D721Med (cell line): ENCODE measurements at places on chromosomes 2 and 18.

DNA sequence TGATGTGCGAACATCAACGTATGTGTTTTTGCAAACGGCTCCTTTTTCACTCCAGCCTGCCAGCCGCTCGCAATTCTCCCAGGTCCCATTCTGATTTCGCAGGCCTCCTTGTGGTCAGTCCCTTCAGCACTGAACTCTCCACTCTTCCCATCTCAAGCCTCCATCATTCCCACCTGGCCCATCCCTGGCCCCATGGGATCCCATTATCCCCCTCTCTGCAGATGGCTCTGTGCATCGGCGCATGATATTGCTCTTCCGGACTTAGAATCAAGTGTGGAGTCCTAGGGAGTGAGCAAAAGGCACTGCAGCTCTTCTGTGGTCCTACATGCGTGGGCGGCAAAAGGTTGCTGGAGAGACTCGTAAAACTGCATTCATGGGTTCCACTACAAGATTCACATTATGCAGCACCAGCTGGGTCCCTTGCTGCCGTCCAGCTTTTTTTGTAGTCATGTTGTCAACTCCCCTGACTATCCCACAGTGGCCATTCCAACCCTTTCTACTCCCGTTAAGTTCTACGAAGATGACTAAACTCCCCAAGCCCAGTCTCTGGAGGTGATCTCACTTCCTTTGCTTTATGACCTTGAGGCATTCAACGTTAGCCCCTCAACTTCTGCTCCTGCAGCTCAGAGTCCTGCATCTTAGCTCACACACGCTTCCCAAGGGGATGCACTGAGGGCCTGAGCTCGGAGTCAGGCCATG lies 125.3 kb upstream of the NRP2 start:
- no peak for DNase-seq

- DNase-seq: no peak
These were observed 37.0 kb upstream of the CASP8 start for GRCh38 chr2:201223089-201224073.

DNA sequence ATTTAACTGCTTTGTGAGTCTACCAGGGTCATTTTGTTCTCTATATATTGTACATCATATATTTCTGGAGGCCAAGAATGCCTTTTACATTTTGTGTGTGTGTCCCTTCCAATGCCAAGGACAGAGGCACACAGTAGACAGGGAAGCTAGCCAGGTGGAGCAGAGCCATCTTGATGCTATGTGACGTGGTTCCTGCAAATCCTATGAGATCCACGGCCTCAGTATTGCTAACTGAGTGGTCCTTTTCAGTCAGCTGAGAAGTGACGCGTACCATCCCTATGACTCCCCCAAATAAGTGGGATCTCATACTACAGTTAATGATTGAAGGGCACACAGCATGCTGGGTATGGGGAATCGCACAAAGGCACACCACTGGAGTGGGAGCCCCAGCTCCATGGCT lies 27.3 kb downstream of the CCDC141 start:
- no peak for DNase-seq

DNA sequence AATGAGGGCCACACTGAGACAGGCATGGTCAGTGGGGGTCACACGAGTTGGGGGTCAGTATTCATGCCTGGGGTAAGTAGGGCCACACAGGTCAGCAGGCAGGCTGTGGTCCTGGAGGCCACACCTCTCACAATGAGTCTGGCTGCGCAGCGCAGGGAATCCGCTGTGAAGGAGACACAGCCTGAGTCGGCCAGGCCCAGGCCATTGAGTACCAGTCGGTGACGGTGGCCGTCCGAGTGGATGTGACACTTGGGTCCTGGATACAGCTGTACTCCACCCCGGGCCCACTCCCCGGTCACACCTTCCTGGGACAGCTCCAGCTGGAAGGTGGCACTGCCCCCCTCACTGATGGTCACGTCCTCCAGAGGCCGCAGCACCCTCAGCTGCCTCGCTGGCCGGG lies 10.5 kb downstream of the TMEM198 start:
- DNase-seq: no peak

DNA sequence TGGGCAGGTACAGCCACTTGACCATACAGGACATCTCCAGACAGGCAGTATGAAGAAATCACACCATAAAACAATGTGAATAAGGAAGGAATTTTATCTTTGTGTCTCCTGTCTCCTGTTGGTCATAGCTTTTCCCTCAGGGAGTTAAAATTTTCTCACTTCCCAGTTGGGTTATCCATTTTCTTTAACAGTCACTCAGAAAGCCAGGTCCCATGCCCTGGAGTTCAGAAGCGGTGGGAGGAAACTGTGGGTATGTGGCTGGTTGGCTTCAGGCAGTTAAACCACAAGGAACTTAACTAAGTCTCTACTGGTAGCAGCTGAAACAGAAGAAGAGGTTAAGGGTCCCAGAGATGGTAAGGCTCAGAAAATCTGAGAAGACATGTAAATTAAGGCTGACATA lies 6.5 kb upstream of the SMAD2 start:
- DNase-seq: no peak

DNA sequence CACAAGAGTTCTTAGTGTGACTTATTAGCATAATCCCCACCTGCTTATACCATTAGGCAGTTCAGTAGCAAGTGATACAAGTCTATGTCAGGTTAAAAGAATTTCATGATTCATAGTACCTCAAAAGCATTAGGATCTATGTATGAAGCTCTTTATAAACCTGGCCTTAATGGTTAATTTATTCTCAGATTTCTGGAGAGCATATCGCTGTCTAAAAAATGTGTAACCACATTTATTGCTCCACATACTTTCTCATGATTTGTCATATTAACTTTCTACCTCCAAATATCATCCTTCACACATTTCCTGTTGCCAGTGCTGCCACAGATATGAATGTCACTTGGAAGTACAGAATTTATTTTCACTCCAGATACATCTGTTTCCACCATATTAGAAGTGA lies 332.8 kb upstream of the MAP2 start:
- DNase-seq: no peak

DNA sequence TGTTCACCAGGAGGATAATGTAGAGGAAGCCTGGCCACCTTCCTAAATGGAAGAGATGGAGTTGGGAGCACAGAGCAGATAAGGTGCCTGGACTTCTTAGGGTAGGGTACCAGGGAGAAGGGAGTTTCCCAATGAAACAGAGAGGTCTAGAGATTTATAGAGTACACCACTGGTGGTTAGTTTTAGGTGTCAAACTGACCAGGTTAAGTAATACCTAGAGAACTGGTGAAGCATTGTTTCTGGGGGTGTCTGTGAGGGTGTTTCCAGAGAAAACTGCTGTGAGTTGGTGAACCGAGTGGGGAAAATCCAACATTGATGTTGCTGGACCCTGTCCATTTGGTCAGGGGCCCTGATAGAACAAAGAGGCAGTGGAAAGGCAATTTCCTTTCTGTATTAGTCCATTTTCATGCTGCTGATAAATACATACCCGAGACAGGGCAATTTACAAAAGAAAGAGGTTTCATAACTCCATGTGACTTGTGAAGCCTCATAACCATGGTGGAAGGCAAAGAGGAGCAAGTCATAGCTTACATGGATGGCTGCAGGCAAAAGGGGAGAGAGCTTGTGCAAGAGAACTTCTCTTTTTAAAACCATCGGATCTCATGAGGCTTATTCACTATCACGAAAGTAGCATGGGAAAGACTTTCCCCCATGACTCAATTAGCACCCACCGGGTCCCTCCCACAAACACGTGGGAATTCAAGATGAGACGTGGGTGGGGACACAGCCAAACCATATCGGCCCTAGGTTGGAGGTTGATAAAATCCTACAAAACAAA lies 260.8 kb downstream of the CBLN2 start:
- no peak for DNase-seq

- no peak for DNase-seq
These were observed 149.7 kb downstream of the BCL2 start for GRCh38 chr18:63169853-63170252.

DNA sequence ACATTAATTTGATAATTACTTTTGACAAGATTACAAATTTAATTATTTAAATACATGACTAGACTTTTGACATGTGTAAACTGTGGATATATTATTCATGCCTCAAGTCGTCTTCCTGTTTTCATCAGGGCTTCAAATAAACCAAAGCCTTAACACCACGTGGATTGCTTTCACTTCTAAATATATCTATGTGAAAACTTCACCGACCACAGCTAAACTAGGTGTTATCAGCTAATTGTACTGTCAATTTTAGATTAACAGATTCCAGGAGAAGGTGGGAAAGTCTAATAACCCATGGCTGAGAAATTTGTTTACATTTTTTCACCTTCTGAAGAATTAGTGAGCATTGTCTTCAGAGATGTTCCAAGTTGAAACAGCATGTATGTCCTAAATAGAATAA lies 494.7 kb upstream of the FAM98A start:
- DNase-seq: no peak

GRCh38 chr2:88852753-88853402 lies 161.4 kb downstream of the RPIA start:
- no peak for DNase-seq

DNA sequence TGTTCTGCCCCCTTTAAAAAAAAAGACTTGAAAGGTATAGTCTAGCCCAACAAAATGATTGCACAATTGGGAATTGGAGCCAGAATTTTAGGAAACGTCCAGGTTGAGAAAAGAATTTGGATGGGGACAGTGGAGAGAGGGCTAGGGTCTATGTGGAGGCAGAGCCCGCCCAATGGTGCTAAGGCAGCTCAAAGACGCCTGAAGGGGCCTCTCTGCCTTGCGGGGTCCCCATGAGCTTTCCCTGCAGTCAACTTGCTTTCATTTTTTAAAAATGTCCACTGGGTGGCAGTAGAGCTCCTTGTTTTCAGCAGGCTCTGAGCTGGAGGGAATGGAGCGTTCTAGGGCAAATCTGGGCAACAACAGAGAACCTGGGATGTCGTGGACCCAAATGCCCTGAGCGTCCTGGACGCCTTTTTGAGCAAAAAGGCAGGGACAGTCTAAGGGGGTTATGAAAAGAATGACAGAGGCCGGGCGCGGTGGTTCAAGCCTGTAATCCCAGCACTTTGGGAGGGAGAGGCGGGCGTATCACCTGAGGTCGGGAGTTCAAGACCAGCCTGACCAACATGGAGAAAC lies 40.2 kb upstream of the ITM2C start:
- DNase-seq: peak; percentile 35

DNA sequence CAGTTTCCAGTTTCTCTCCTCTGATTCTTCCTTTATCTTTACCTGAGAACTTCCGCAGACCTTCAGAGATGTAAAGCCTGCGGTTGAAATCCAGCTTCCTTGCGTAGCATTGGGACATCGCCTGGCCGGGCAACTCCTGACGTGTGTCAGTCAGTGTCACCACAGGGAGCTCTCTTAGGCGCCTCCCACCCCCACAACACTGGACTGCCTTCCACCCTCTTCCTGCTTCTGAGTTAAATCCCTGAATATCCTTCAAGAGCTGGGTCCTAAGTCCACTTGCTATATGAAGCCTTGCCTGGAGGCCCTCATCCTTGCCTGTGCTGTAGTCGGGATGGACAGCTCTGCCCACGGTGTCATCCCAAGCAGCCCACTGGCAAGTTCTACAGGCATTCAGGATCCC lies 179.4 kb downstream of the SEPTIN10 start:
- no peak for DNase-seq

GRCh38 chr2:222892321-222892720 lies 31.5 kb downstream of the ACSL3 start:
- DNase-seq: no peak

- DNase-seq: no peak
These were observed 161.7 kb downstream of the SP3 start for GRCh38 chr2:173803449-173803848.

GRCh38 chr18:10771053-10771709 lies 245.4 kb downstream of the NAPG start:
- no peak for DNase-seq

DNA sequence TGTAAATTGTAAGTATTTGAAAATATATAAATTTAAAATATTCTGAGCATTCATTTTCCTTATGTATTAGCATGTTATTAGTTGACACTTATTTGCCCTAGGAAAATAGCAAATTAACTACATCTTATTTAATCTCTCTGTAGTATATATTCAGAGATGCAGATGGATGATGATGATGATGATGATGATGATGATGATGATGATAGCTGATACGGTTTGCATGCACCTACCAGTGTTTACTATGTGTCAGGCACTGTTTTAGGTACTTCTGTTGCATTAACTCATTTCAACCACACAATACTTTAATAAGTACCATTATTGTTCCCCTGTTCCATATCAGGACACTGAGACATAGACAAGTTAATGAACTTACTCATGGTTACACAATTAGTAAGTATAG lies 191.4 kb upstream of the BOD1L2 start:
- no peak for DNase-seq

- DNase-seq: peak; percentile 36
These were observed 27.3 kb downstream of the GKN2 start for GRCh38 chr2:68925295-68925896.

DNA sequence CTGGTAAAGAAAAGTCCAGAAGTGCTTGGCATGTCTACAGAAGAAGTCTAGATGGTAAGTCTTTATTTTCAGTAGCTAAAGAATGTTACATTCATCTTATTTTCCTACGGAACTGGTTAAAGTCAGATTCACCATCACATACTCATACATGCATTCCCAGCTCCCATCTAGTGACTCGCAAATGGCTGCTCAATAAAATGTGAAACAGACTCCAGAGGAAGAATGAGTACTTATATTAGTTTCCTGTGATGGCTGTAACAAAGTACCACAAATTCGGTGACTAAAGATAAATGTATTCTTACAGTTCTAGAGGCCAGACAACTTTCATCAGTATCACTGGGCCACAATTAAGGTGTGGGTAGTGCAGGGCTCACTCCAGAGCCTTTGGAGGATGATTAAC lies 797.2 kb downstream of the SATB2 start:
- DNase-seq: no peak

- DNase-seq: no peak
These were observed 473.5 kb downstream of the RIT2 start for GRCh38 chr18:42641996-42642395.

DNA sequence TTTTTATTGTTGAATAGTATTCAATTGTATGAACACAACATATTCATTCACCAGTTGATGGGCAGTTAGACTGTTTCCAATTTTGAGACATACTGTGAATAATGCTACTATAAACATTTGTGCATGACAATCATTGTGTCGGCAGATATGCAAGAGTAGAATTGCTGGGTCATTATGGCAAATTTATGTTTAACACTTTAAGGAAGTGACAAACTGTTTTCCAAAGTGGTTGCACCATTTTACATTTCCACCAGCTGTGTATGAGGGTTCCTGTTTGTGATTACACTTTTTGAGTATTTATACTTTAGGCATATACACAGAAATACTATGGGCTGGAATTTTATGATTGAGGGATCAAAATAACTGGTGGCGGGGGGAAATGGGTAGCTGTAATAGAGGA lies 61.2 kb downstream of the MAP4K3 start:
- no peak for DNase-seq

DNA sequence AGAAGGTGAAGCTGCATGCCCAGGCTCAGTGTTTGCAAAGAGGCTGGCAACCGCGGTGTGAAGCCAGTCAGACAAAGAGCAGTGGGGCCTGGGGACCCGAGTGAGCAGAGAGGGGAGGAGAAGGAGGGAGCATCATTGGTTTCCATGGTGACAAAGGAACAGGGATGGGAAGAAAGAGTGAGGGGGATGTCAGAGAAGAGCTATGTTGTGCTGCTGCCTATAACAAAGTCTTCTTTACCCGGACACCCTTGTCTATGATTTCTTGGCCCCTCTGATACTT lies 14.5 kb downstream of the TMEM247 start:
- DNase-seq: no peak
